ENCODE measurements at places on chromosomes 2 and 18.

GRCh38 chr2:99710721-99711120 is 220.9 kb upstream of the REV1 start:
- no peak for DNase-seq

DNA sequence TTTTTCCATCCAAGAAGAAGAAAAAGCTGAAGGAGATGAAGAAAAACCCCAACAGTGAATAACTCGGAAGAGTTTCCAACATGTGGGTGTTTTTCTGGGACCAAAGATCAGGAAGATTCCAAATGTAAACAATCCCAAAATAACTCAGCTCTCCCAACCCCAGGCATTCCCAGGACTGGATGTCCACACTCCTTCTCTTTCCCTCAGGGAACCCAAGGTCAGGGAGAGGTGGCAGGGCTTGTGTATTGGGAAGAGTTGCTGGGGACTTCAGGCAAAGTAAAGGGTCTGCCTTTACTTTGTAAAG is 268.0 kb downstream of the DYSF start:
- DNase-seq = no peak

- DNase-seq = no peak
Observed at GRCh38 chr18:22290004-22290403, 120.6 kb downstream of the GATA6 start.

DNA sequence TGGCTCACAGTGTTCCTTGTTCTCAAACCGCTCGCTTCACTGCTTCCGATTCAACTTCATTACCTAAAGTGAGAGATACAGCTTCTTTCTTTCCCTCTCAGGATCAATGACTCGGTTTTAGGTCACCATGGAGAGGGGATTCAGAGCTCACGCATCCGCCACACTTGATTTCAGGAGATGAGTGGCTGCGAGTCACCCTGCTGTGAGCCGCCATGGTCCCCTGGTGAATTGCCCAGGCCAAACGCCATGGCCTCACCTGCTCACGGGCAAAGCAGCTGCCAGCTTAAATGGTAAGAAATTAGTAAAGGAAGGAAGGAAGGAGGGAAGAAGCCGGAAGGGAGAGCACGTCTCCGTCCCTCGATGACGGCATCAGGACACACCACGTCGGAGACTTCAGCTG is 60.5 kb downstream of the ADNP2 start:
- DNase-seq = no peak

GRCh38 chr2:46885376-46885775 is 30.2 kb downstream of the MCFD2 start:
- DNase-seq = no peak

GRCh38 chr18:23784832-23785245 is 95.6 kb downstream of the LAMA3 start:
- no peak for DNase-seq
